ENCODE measurements at places on chromosomes 4 and X. TPM values are rescaled to one million over a fixed set of nuclear protein-coding genes. Genes with fewer than 3 reads are reported as not detected.

The MAGEA11 gene
- not detected for total RNA-seq

The RIBC1 gene
- 0.94 TPM for total RNA-seq

The XAGE1A gene
- total RNA-seq: not detected

The GIMD1 gene
- not detected for total RNA-seq

The ZXDA gene
- 1.4 TPM for total RNA-seq

The UGT2B15 gene
- total RNA-seq: not detected

The LRP2BP gene
- total RNA-seq: 0.10 TPM

The ZNF157 gene
- total RNA-seq: not detected

The CSN2 gene
- total RNA-seq: not detected

The CLGN gene
- 5.3 TPM for total RNA-seq

The TRIM60 gene
- not detected for total RNA-seq

The GPR173 gene
- total RNA-seq: not detected

The ADAM29 gene
- not detected for total RNA-seq

The FRMD7 gene
- not detected for total RNA-seq

The EPGN gene
- total RNA-seq: not detected

The BLTP1 gene
- 8.2 TPM for total RNA-seq

The MAGEB2 gene
- total RNA-seq: not detected

The SORCS2 gene
- total RNA-seq: 5.1 TPM

The ASB12 gene
- not detected for total RNA-seq

The MGAT4D gene
- not detected for total RNA-seq

The ELF2 gene
- total RNA-seq: 13.6 TPM

The SCML2 gene
- 7.2 TPM for total RNA-seq

The SSX2 gene
- not detected for total RNA-seq

The TMEM154 gene
- 0.08 TPM for total RNA-seq

The ARMCX1 gene
- total RNA-seq: 0.43 TPM

The ADH6 gene
- not detected for total RNA-seq

The FGF2 gene
- 37.1 TPM for total RNA-seq

The ARHGAP36 gene
- total RNA-seq: not detected

The SMIM31 gene
- total RNA-seq: 0.07 TPM

The DUSP21 gene
- total RNA-seq: not detected

The EDA gene
- total RNA-seq: 0.60 TPM

The CYTL1 gene
- total RNA-seq: not detected

The TMEM47 gene
- 0.82 TPM for total RNA-seq

The FBXO8 gene
- total RNA-seq: 12.0 TPM

The AADAT gene
- 10.2 TPM for total RNA-seq

The ERCC6L gene
- total RNA-seq: 12.0 TPM

The ASB5 gene
- total RNA-seq: not detected

The TRIML1 gene
- not detected for total RNA-seq

The SLC38A5 gene
- 0.10 TPM for total RNA-seq

The PROM1 gene
- 0.34 TPM for total RNA-seq

The UGT2B17 gene
- total RNA-seq: not detected

The PF4V1 gene
- not detected for total RNA-seq

The DCAF8L2 gene
- total RNA-seq: not detected

The NCAPG gene
- total RNA-seq: 28.9 TPM

The ADRA2C gene
- 11.5 TPM for total RNA-seq

The SPARCL1 gene
- total RNA-seq: not detected

The NXF2 gene
- total RNA-seq: not detected

The PCYT1B gene
- not detected for total RNA-seq

The GUCY1A1 gene
- not detected for total RNA-seq

The SRPK3 gene
- not detected for total RNA-seq

The MAGEA9B gene
- total RNA-seq: not detected
